ENCODE measurements at places on chromosomes 3 and 15. TPM values are rescaled to one million over a fixed set of nuclear protein-coding genes. Genes with fewer than 3 reads are reported as not detected.

Gene ABI3BP
- 86.7 TPM for total RNA-seq

Gene CHRFAM7A
- total RNA-seq = 7.4 TPM

DNA sequence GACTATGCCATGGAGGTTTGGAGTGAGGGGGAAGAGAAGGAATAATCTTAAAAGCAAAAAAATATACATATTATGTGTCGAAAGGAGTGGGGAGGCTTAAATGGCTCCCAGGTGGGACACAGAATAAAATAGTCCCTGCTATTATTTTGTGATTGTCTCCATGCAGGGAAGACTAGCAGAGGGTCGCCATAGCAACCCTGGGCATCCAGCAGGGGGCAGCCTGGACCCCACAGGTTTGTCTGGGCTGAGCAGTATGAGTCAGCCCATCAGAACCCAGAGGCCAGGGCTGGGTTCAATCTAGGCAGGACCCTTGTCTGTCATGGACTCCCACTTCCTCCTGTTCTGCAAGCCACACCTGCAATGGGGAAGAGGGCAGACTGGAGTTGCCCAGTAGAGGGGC lies 17.6 kb upstream of the LINGO1 start:
- H3K4me3 ChIP-seq = no peak overlapping the region
- H3K36me3 ChIP-seq = no peaks in the 10 kb centered on the region
- H3K4me1 ChIP-seq = no peaks in the 10 kb centered on the region

DNA sequence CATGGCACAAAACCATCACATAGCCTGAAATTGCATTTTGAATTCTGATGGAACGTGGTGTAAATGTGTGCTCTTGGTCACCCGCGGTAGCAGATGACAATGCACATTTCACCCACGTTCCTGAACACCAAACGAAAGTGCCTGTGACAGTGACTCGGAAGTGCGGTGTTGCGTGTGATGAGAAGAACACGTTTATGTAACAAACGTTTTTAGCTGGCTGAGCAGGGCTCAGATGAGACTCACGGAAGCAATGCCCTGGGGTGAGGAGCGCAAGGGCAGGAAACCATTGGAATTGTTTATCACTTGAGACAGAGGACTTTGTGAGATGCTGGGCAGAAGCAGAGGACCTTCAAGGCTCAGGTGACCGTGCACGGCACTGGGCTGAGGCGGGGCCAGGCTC lies 449.2 kb upstream of the CFAP20DC start:
- no peaks in the 10 kb centered on the region for H3K36me3 ChIP-seq
- no peak overlapping the region for H3K4me3 ChIP-seq
- no peak for DNase-seq
- H3K27me3 ChIP-seq = no peaks in the 10 kb centered on the region

- H3K36me3 ChIP-seq = no peaks in the 10 kb centered on the region
- H3K27ac ChIP-seq = no peak overlapping the region
- H3K4me3 ChIP-seq = no peak overlapping the region
- no peaks in the 10 kb centered on the region for H3K27me3 ChIP-seq
- peaks cover 8% of the 10 kb centered on the region for H3K4me1 ChIP-seq
Measured at GRCh38 chr3:69406163-69406562, 20.3 kb upstream of the FRMD4B start.

- H3K4me3 ChIP-seq = no peak overlapping the region
- H3K27me3 ChIP-seq = no peaks in the 10 kb centered on the region
- H3K27ac ChIP-seq = peak overlapping the region; percentile 70
- peaks cover 36% of the 10 kb centered on the region for H3K36me3 ChIP-seq
- DNase-seq = no peak
Measured at GRCh38 chr15:85673326-85673725, 121.4 kb downstream of the KLHL25 start.

DNA sequence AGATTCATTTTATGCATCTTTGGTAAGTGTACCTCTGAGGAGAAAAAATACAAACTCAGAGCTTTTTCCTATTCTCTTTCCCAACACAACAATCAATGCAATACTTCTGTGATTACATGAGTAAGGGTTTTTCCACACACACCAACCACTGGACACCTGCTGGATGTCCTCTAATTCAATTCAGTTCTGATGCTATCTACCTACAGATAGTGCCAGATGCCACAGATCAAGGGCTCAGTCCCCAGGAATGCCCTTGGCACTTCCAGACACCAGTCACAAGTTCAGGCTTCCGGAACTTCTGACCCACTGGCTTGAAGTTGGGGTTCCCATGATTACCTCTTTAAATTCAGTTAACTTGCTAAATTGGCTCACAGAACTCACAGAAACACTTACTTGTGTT lies 511.5 kb downstream of the AGBL1 start:
- no peak overlapping the region for H3K4me3 ChIP-seq
- no peak for DNase-seq
- no peak overlapping the region for H3K27ac ChIP-seq
- H3K36me3 ChIP-seq = no peaks in the 10 kb centered on the region
- no peaks in the 10 kb centered on the region for H3K27me3 ChIP-seq

- peaks cover 17% of the 10 kb centered on the region for H3K36me3 ChIP-seq
- no peak overlapping the region for H3K27ac ChIP-seq
- no peak for DNase-seq
- no peaks in the 10 kb centered on the region for H3K4me1 ChIP-seq
Measured at GRCh38 chr15:90442423-90442822, 54.4 kb downstream of the IQGAP1 start.
